Astrocyte (in vitro differentiated cells and primary cell): ENCODE measurements at places on chromosomes 4 and X. TPM values are rescaled to one million over a fixed set of nuclear protein-coding genes. Genes with fewer than 3 reads are reported as not detected.
A peak's percentile ranks its signal among the peaks of the same experiment; 100 is the strongest.

- peak; percentile 8 for DNase-seq
These were observed 986.0 kb downstream of the CCSER1 start for GRCh38 chr4:91113130-91113706.

DNA sequence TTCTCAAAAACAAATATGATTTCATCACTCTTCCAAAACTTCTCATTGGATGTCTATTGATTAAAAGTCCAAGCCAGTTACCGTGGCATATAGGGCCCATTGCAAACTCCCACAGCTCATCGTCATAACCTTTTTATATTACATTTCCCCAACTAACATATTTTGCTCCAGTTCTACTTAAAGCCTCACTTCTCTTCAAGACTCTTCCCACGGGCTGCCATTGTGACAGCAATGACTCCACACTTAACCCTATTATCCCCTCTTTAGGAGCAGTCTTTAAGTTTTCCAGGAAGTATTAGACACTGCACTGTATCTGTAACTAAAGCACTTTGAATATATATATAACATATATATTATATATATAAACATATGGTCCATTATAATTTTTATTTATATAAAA, 44.5 kb downstream of the DTHD1 start:
- no peak for DNase-seq

DNA sequence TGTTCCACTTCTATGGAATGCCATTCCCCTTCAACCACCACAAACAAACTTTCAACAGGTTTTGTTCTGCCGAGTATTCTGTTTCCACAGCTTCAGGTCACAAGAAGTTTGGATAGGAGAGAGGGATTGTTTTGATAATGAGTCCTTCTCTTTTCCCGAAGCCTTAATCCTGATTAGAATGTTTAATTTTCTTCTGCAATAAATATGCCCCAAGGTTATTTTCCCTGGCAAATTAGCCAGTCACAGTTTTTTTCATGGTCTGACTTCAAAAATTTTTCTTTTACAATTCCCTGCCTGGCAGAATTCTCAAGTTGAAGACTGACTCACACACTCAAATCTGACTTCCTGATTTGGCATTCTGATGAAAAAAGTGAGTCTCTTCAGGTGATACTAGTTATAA, 33.1 kb upstream of the EDNRA start:
- peak; percentile 26 for DNase-seq

DNA sequence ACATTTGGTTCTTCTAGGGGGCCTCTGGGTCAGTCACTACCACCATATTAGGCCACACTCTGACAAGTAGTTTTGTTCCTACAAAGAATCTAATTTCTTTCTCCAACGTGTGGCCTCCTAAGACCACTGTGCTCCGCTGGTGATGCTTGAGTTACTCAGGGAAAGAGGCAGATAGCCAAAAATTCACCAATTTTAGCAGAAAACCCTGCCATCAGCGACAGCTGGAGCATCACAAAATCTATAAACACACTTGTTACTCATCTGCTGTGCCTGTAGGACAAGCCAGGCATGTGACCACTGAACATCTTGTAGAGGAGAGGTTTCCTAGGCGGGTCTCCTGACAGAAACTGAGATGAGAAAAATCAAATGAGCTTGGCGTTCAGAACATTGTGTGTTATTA, 105.4 kb downstream of the SYNPO2 start:
- DNase-seq: no peak

DNA sequence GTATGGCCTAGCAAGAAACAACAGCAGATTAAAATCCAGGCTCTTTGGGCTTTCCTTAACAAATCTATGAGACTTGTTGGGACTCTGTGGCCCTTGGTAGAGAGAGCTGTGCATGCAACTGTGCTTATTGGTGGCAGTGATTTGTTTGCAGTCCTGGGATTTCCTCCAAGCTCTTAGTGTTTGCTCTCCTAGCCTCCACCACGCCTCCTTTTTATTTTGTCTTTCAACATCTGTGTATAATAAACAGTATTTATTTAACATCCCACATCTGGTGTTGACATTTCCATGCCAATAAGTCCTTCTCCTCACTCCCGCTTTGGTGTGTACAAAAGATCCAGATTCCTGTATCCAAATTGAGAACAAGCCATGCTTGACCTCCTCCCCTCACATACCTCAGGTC, 3.1 kb downstream of the TNMD start:
- no peak for DNase-seq

DNA sequence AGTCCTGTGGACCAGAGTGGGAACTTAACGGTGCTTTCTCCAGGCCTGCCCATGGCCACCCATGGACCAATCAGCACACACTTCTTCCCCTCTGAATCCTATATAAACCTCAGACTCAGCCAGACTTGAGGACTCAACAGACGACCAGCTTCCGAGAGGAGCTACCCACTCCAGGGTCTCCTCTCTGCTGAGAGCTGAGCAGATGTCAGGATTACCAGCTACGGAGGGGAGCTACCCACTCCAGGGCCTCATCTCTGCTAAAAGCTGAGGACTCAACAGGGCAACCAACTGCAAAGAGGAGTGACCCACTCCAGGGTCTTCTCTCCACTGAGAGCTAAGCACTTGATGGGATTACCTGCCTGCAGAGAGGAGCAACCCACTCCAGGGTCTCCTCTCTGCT, 80.0 kb upstream of the DDX60 start:
- no peak for DNase-seq

GRCh38 chrX:140572724-140573123, 67.9 kb upstream of the SOX3 start:
- peak; percentile 8 for DNase-seq

GRCh38 chr4:75698162-75698962, 25.2 kb upstream of the G3BP2 start:
- DNase-seq: no peak

DNA sequence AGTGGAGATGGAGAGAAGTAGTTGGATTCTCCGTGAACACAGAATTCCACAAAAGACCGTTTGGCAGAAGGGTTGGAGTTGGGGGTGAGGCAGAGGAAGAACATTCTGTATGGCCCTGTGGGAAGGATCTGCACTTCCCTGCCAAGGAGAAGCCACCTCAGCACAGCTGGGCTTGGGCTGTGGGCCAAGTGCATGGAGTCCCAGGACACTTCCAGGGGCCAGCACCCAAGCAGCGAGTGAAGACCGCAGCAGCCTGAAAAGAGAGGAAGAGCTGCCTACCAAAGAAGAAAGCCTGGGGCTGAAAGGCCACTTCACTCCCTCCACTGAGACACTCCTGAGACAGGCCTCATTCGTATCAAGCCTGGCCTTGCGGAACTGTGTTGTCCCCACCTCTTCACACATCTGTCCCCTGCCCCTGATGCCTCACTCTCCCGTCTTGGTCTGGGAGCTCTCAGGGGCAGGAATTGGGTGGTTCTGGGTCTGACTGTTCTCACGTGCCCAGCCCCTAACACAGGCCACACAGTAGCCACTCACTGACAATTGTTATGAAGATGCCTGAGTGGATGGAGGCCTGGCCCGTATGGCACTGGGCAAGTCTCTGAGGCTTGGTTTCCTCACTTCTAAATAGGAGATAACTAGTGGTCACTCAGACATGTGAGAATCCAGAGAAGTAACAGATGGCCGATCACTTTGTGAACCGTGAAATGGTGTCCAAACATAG, 3.3 kb upstream of the AWAT2 start:
- no peak for DNase-seq

DNA sequence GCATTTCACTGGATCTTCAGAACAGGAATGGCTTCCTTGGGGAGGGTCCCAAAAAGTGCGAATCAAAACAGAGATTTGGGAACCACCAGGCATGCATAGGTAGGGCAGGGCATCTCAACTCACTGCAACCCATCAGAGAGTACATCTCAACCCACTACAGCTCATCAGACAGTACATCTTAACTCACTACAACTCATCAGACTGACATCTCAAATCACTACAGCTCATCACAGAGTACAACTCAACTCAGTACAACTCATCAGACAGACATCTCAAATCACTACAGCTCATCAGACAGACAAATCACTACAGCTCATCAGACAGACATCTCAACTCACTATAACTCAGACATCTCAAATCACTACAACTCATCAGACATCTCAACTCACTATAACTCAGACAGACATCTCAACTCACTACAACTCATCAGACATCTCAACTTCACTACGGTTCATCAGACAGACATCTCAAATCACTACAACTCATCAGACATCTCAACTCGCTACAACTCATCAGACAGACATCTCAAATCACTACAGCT, 47.5 kb upstream of the CLDN34 start:
- no peak for DNase-seq

- peak; percentile 66 for DNase-seq
These were observed 11.1 kb upstream of the TMEM156 start for GRCh38 chr4:39043058-39043860.

GRCh38 chr4:168028568-168028967, 63.8 kb upstream of the ANXA10 start:
- no peak for DNase-seq

- no peak for DNase-seq
These were observed 19.8 kb upstream of the PPARGC1A start for GRCh38 chr4:23909671-23910070.

DNA sequence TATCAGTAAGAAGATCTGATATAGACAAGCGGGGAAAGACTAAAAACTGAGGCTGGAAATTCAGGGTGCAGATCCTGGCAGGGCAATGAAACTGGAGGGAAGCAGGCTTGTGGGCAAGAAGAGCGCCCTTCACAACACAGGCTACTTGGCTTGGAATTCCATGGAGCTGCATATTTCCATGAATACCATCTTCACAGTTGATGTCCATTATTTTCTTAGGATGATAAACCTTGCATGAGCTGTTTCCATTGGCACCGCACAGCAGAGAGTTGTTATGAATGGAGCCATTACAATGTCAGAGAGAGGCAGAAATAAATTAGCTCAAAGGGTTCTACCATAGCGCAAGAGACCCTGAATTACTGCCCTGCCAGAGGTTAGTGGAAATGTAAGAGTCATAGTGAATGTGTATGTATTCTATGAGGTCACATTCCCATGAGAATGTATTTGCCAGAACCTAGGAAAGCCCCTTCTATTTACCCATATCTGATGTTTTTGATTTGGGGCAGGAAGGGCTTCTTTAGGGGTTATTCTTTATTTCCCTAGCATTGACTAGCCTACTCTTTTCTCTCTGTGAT, 215.6 kb downstream of the PALLD start:
- peak; percentile 61 for DNase-seq

HPGD gene
- 0.20 and 0.65 TPM in 2 replicates for total RNA-seq

VCX3B gene
- total RNA-seq: not detected in 2 replicates

ADAMTS3 gene
- total RNA-seq: 4.2 TPM in 2 replicates

STATH gene
- not detected in 2 replicates for total RNA-seq

FRMD7 gene
- total RNA-seq: 0.09 TPM in 1 of 2 replicates, not detected in the other

DCAF8L2 gene
- total RNA-seq: not detected in 2 replicates

TMEM131L gene
- total RNA-seq: 18.3 and 18.6 TPM in 2 replicates

ADAM29 gene
- total RNA-seq: not detected in 2 replicates

SSX4 gene
- total RNA-seq: not detected in 2 replicates

NPY2R gene
- total RNA-seq: 0.09 TPM in 1 of 2 replicates, not detected in the other
